ENCODE measurements at places on chromosomes 12 and 14.

DNA sequence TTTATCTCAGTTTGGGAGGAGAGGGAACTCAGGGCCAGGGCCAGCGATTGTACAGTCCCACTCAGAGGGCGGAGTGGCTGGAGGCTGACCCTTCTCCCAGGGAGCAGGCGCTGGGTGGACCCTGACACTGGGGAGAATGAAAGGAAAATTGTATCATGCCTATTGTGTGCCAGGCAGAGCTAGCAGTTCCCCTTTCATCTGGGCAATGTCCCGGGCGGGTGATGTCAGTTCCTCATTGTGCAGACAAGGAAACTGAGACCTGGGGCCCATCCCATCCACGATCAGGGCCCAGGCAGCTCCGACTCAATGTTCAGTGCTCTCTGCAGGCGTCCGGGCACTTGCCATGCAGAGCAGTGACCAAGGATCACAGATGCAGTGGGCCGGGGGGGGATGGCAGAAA is 101.9 kb upstream of the RTL1 start:
- no peaks in the 10 kb centered on the region for H3K27me3 ChIP-seq
- H3K4me1 ChIP-seq: no peaks in the 10 kb centered on the region
- no peaks in the 10 kb centered on the region for H3K36me3 ChIP-seq
- no peak overlapping the region for H3K27ac ChIP-seq

DNA sequence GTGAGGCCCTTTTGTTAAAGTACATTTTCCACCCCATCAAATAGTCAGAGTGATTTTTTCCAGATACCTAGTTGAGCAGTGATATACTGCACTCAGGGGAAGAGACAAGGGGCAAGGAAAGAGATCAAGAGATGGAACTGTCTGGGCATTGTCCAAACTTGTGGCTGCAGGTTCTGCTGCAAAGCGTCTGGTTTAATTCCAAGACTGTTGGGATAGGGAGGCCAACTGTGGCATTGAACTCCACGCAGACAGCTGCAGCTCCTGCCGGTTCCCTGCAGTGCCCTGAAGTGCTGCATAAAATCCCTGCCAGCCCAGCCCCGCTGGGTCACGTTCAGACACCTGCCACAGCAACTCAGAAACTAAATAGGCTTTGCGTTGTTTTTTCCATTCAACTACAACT is 30.5 kb downstream of the RPH3A start:
- H3K4me1 ChIP-seq: peaks cover 11% of the 10 kb centered on the region
- H3K27ac ChIP-seq: no peak overlapping the region
- DNase-seq: no peak
- no peaks in the 10 kb centered on the region for H3K27me3 ChIP-seq

DNA sequence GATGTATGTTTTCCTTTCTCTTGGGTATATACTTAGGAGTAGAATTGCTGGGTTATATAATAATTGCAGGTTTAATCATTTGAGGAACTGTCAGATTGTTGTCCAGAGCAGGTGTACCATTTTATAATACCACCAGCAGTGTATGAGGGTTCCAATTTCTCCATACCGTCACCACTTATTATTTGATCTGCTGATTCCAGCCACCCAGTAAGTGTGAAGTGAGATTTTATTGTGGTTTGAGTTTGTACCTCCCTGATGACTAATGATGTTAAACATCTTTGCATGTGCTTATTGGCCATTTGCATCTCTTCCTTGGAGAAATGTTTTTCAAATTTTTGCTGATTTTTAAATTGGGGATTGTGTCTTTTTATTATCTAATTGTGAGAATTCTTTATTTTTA is 15.1 kb downstream of the NCKAP5L start:
- H3K27ac ChIP-seq: no peak overlapping the region
- no peaks in the 10 kb centered on the region for H3K36me3 ChIP-seq
- no peaks in the 10 kb centered on the region for H3K27me3 ChIP-seq
- H3K4me3 ChIP-seq: no peak overlapping the region

DNA sequence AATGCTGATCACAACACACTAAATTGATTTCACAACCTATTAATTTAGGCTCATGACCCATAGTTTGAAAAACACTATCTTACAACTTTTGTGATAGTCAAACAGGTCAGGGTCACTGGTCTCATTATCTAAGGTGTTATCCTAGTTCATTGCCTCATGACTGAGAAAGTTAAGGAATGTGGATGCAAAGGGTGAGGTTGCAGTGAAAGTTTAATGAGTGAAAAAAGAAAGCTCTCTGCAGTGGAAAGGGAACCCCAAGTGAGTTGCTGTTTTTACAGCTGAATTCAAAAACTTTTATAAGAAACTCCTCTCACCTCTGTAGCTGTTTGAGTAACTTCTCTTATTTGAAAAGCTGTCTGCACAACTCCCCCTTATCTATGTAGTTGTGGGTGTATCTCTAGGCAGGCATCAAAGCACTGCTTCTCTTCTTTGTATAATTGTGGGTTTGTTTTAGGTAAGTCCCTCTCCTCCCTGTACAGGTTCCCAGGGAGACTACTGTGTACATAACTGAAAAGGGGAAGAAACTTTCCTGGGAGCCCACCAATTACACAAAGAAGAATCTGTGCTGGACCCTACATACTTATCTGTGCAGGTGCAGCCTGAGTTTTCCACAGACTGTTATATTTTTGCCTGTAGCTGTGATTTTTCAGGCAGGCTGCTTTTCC is 18.9 kb downstream of the DNAL1 start:
- no peak overlapping the region for H3K27ac ChIP-seq
- DNase-seq: no peak
- no peak overlapping the region for H3K4me3 ChIP-seq
- H3K4me1 ChIP-seq: no peaks in the 10 kb centered on the region
- H3K36me3 ChIP-seq: no peaks in the 10 kb centered on the region
- no peaks in the 10 kb centered on the region for H3K27me3 ChIP-seq

DNA sequence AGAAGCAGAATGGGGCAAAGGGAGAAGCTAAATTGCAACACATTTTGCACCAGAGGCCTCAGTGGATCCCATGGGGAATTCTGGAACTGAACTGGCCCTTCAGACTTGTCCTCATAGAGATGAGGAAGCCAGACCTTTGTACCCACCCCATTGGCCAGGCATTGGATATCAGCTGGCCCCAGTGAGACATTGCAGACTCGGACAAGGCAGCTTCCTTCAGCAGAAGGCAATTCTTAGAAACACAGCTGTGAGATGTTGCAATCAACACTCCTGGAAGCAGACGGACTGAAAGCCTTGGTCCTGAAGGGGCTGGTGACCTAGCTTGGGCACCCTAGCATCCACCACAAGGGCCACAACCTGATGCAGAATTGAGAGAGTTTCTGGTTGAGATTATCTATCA is 218.1 kb downstream of the MSRB3 start:
- H3K4me3 ChIP-seq: no peak overlapping the region
- H3K27ac ChIP-seq: no peak overlapping the region

- no peak for DNase-seq
- peak overlapping the region; percentile 98 for H3K4me3 ChIP-seq
- H3K27me3 ChIP-seq: no peaks in the 10 kb centered on the region
Observed at GRCh38 chr12:133130808-133131128, 341 bp downstream of the ZNF10 start.

- H3K4me1 ChIP-seq: no peaks in the 10 kb centered on the region
- H3K27me3 ChIP-seq: no peaks in the 10 kb centered on the region
- H3K4me3 ChIP-seq: no peak overlapping the region
- H3K36me3 ChIP-seq: no peaks in the 10 kb centered on the region
- H3K27ac ChIP-seq: no peak overlapping the region
- no peak for DNase-seq
Observed at GRCh38 chr14:78122436-78122835, 47.7 kb upstream of the NRXN3 start.

GRCh38 chr14:100640471-100641273 is 53.5 kb upstream of the BEGAIN start:
- no peak overlapping the region for H3K27ac ChIP-seq
- peaks cover 6% of the 10 kb centered on the region for H3K4me1 ChIP-seq
- H3K36me3 ChIP-seq: no peaks in the 10 kb centered on the region
- no peak overlapping the region for H3K4me3 ChIP-seq
- no peaks in the 10 kb centered on the region for H3K27me3 ChIP-seq

DNA sequence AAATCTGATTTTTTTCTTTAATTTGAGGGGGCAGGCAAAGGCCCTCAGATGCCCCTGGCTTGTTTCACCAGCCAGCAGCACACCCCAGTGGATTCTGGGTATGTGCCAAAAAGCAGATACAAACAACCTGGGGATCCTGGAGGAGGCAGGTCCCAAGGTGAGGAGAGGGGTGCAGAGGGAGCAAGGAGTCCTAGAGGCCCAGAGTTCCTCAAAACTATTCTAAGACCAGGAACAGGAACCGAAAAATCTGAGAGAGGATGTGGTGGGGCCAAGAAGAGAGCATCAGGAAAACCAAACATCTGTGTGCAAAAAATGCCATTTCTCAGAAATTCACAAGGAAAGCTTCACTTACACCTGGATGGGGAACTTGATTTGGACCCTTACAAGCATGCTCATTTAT is 8.2 kb downstream of the KCNA5 start:
- peaks cover 1% of the 10 kb centered on the region for H3K27me3 ChIP-seq
- H3K36me3 ChIP-seq: no peaks in the 10 kb centered on the region
- H3K4me1 ChIP-seq: no peaks in the 10 kb centered on the region
- no peak overlapping the region for H3K4me3 ChIP-seq

DNA sequence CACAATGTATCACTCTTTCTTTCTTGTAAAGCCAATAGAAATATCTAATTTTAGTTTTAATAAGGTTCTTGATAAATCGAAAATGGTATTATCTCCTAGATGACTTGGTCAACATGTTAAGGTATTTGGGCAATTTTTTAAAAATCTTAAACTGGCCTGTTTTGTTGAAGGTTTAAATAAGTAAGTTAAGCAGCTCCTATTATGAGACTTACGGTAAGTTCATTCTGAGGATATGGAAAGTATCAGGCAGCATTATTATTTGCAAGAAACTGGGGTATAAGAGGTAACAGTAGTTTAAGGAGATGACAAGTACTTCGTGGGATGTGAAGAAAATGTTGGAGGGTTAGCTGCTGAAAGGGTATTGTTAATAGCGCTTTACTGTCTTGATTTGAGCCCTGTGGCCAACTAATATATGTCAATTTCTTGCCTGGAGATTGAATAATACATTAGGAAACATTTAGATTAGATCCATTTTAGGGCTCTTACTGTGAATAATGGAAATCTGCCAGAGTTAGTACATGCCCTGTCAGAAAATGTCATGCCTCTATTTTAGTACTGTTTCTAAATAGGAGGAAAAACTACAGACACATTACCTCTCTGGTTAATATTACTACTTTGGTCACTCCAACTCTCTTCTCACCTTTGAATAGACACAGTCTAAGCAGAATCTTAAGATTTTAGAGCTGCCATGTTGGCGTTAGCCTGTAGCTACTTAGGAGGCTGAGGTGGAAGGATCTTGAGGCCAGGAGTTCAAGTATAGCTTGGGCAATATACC is 5.0 kb downstream of the STRAP start:
- H3K4me3 ChIP-seq: no peak overlapping the region
- no peak for DNase-seq
- H3K4me1 ChIP-seq: no peaks in the 10 kb centered on the region
- H3K36me3 ChIP-seq: peaks cover 2% of the 10 kb centered on the region
- no peak overlapping the region for H3K27ac ChIP-seq
- no peaks in the 10 kb centered on the region for H3K27me3 ChIP-seq

DNA sequence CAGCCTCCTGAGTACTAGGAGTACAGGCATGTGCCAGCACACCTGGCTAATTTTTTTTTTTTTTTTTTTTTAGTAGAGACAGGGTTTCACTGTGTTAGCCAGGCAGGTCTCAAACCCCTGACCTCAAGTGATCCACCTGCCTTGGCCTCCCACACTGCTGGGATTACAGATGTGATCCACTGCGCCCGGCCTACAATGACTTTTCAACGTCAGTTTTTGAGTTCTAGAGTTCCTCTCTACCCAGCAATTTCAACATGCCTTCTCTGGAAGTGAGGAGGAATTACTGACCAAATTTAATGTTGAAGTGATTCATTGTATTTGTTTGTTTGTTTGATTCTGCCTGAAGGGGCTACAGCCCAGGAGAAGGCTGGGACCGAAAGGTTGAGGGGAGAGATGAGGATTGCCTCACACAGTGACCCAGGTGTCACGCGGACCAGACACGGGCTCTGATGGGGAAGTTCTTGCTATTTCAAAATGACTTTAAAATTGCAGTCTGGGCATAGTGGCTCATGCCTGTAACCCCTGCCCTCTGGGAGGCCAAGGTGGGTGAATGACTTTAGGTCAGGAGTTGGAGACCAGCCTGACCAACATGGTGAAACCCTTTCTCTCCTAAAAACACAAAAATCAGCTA is 8.6 kb upstream of the DENR start:
- DNase-seq: no peak
- no peaks in the 10 kb centered on the region for H3K27me3 ChIP-seq
- no peak overlapping the region for H3K27ac ChIP-seq
- no peaks in the 10 kb centered on the region for H3K4me1 ChIP-seq
- H3K4me3 ChIP-seq: no peak overlapping the region
